ENCODE measurements at places on chromosomes 5 and 9. TPM values are rescaled to one million over a fixed set of nuclear protein-coding genes. Genes with fewer than 3 reads are reported as not detected.

- no peak for DNase-seq
Measured at GRCh38 chr5:146580237-146580636, 64.2 kb upstream of the GPR151 start.

- DNase-seq, result peak; percentile 21
Measured at GRCh38 chr9:107952773-107953172, 463.2 kb upstream of the KLF4 start.

The EGFLAM gene
- total RNA-seq, result 7.4 TPM

DNA sequence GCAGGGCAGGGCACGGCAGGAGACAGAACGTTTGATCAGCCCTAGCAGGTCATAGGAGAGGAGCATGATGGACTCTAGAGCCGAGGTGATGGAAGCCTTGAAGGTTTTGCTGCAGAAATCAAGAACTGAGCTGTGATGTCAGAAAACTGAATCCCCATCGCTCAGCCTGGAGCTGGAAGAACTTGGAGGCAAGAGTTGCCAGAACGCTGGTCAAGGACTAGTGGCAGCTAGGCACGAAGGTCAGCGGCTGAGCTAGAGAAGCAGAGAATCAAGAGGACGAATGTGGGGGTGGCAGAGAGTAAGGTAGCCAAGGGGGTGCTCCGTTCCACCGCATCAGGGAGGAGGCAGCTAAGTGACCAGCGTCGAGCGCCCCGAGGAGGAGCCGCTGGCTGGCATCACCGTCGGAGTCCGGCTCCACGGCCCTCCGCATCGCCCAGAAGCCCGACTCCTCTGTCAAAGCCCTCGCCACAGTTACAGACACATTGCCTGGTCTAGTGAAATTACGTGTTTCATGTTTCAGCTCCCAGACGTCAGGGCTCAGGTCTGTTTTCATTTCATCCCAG is 1.2 kb upstream of the GALNT10 start:
- no peak for DNase-seq

DNA sequence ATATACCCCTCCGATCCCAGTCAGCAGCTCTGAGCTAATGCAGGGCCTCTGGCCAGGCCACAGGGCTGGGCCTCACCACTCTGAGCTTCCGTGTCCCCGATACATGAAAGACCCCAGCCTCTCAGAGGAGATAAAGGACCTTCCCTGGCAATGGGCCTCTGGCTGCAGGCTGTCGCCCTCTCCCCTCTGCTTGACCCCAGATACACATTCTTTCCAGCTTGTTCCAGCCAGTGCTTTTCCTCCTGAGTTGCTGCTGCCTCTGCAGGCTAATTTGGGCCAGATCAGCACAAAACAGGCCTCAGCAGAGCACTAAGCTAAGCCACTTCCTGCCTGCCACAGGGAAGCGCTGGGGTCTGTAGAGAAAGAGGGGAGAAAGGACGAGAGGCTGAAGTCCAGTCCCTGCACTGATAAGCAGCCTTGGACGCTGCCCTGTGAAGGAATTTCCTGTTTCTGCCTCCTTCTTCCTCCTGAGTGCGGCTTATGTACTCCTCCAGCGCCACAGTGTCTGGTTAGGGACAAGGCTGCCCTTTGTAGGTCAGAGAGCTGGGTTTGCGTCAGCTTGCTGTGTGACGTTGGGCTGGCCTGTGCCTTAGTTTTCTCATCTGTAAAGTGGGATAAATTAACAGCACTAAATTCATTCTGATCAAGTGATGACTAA is 73.0 kb upstream of the IL17B start:
- DNase-seq, result peak; percentile 69

GRCh38 chr5:22683050-22683449 is 170.1 kb downstream of the CDH12 start:
- DNase-seq, result no peak

GRCh38 chr5:123180676-123181393 is 91.8 kb downstream of the PRDM6 start:
- no peak for DNase-seq

The KIF12 gene
- total RNA-seq, result not detected

The ELAVL2 gene
- not detected for total RNA-seq

The PTPDC1 gene
- 8.6 TPM for total RNA-seq

The FOXD4L6 gene
- not detected for total RNA-seq

The RNF20 gene
- 65.3 TPM for total RNA-seq

DNA sequence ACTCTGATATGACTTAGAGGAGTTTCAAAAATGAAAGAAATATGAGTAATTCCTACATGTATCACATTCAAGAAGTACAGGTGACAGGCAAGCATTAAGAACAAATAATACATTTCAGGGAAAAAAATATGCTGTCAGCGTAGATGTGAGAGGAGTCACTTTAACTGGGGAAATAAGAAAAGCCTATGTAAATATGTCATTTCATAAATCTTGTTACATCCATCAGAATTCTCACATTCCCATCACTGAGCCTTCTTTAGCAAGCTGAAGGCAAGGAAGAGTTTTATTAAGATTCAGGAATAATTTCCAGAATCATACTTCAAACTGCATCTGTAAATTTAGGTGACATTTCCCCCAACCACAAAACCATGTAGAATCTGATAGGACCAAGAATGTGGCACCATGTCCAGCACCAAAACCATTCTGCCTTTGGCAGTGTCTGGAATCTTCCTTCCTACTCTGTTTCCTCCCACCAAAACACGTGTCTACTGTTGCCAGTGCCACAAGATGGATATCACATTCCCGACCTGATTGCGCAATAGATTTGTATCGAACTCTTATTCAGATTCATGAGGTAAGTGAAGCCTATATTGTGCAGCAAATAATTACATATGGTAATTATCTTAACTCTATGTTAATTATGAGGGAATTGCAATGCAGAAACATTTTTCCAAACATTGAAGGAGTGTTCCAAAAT is 690.9 kb downstream of the ISL1 start:
- no peak for DNase-seq

All from Daoy (cell line).